SHP77 treated with DMSO at 0.1 percent for 48 hours (cell line): ENCODE measurements at places on chromosomes 11 and 22.

DNA sequence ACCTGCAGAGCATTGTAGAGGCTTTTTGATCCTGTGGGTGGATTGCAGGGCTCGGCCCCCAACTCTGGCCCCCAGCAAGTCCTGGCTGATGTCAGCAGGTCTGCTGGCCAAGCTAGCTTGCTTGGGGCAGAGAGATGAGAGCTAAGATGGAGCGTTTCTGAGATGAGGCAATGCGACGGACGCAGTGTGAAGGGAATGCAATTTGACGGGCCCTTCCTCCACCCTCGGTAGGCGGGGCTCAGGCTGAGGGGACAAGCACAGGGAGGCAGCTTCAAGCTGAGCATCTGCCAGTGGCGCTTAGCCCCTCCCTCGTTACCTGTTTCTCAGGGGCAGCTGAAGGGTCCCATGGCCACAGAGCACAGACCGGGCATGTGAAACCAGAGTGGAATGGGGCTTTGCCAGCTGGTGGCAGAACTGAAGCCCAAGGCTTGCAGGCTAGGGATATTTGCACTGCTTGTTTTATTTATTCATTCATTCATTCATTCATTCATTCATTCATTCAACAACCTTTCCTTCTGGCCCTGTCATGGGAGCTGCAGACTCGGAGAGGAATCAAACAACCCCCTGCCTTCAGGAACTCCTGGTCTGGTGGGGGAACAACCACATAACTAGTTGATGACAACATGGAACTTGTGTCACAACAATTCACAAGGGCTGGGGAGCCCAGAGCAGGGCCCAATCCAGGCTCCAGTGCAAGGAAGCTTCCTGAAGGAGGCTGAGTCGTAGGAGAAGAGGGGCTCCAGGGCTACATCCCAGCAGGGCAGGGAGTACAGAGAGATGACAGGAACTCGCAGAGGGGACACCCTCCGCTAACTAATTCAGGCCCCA, 66.8 kb downstream of the THAP12 start:
- no peak for DNase-seq

- no peak for DNase-seq
Measured at GRCh38 chr11:134652586-134653255, 240.7 kb upstream of the B3GAT1 start.

DNA sequence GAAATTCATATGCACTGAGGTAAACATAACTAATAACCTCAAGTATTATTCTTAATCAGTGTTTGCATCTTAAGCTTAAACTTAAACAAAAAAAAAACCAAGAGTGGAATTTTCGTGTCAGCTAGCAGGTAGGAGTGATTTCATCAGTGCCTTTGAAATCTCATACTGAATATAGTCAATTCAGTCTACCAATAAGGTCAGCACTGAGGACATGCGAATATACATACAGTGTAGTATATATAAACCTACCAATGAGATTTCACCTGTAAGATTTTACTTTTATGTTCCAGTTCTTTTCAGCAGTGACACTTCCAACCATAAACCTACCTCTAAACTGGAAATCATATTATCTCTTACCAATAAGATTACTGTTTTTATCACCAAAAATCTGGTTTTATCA, 27.0 kb downstream of the SAAL1 start:
- no peak for DNase-seq

- DNase-seq = peak; percentile 66
Measured at GRCh38 chr11:134372961-134373360, 39.1 kb downstream of the B3GAT1 start.

DNA sequence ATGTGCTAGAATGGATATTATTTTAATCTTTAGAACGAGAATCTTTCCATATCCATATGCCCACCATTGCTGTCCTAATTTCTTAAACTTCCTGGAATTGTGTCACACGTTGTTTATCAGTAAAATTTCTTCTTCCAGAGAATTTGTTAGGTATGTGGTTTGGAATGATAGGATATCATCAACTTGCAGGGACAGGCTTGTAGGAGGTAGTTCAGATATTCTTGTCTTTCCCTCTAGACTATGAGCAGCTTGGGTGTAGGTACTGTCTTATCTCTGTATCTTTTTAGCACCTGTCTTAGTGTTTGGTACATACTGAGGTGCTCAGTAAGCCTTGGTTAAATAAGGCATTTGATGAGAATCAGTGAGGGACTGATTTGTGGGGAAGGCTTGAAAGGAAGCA, 3.4 kb downstream of the CTNND1 start:
- DNase-seq = no peak

DNA sequence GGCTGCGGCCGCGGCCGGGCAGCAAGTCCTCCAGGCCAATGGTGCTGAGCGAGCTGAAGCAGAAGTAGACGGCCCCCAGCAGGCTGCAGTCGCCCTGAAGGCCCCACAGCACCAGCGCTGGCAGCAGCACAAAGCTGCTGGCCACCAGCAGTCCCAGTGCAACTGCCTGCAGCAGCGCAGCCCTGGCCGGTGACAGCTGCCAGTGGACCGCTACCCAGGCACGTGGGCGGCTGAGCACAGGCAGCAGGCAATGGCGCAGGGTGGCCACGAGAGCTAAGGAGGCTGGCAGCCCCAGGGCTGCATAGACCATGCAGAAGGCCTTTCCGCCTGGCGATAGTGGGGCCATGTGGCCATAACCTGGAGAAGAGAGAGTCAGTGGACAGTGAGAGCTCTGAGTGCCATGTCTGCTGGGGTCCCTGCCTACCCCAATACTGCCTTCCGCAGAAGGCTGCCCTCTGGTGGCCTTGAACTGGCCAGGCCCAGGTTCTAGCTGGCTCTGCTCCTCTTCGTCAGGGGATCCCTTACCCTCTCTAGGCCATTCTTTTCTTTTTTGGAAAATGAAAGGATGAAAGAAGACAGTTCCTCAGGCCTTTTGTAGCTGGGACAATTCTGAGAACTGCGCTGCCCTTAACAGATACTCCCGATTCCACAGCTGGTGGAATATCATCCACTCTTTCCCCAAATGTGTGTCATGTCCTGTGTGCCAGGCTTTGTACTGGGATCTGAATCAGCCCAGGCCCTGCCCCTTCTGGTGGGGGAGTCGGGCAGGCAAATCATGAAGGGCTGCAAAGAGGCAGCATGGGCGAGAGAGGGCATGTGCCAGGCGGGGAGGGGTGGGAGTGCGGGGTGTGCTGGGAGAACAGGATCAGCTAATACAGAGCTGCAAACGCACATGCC, 1.8 kb downstream of the KCNK7 start:
- no peak for DNase-seq
